NCI-H2171 treated with DMSO at 0.1 percent for 48 hours (cell line): ENCODE measurements at places on chromosomes 4 and X.

- no peak for DNase-seq
These were observed 153.6 kb upstream of the EDNRA start for GRCh38 chr4:147327322-147327721.

- no peak for DNase-seq
These were observed 90.2 kb downstream of the TET2 start for GRCh38 chr4:105236916-105237311.

GRCh38 chr4:47852136-47852535 is 14.3 kb upstream of the CORIN start:
- DNase-seq, result no peak

DNA sequence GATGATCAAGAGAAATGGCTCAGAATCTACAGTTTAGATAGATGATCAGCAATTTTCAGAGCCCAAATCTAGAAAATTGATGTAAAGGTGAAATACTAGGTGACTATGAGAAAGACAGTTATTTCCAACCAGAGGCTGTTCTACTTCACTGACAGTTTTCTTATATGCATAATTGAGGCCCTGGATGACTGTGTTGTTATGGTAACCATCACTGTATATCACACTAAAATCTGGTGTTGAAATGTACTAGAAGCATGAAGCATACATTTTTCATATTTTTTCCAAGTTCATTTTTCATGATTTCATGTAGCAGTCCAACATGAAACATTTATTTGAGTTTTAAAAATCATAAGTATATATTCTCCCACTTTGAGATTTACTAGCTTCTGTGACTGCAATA is 87.4 kb downstream of the ATXN3L start:
- no peak for DNase-seq

- DNase-seq, result no peak
These were observed 193.6 kb upstream of the BANK1 start for GRCh38 chr4:101596781-101597552.

DNA sequence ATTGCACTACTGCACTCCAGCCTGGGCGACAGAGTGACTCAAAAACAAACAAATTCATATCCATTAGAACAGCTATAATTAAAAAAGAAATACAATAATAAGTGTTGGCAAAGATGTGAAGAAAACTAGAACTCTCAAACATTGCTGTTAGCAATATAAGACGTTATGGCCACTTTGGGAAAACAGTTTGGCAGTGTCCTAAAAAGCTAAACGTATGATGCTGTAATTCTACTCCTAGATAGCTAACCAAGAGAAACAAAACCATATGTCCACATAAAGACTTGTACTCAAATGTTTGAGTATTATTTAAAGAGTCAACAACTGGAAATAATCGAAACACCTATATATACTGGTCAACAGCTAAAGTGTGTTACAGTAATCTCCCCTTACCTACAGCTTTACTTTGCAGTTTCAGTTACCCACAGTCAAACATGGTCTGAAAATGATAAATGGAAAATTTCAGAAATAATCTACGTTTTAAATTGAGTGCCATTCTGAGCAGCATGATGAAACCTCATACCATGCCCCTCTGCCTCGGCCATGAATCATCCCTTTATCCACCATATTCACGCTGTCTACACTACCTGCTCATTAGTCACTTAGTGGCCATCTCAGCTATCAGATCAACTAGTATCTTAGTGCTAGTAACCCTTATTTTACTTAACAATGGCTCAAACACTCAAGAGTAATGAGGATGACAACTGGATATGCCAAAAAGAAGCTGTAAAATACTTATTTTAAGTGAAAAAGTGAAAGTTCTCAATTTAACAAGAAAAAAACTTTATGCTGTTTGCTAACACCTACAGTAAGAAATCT is 4.9 kb downstream of the ELF2 start:
- peak; percentile 62 for DNase-seq

GRCh38 chr4:64893205-64893604 is 484.0 kb upstream of the TECRL start:
- DNase-seq, result no peak

DNA sequence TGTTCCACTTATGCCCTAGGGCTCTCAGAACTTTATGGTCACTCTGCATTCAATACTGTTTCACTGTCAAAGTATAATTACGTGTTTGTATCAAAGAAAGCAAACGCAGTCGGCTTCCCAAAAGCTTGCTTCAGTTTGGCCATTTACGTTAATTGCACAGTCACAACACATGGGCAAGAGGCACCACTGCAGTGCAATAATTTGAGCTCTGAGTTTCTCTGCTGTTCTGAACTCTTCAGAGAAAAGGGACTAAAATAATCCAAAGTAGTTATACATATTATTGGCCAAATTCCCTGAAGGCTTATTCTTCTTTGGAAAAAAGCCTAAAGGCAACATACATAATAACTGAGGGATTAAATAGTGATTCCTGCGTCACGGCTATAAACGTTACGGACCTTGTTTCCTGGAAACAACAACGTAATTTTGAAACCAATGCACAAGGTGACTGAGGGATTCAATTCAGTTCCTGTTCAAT is 51.3 kb downstream of the RNF150 start:
- DNase-seq, result no peak

DNA sequence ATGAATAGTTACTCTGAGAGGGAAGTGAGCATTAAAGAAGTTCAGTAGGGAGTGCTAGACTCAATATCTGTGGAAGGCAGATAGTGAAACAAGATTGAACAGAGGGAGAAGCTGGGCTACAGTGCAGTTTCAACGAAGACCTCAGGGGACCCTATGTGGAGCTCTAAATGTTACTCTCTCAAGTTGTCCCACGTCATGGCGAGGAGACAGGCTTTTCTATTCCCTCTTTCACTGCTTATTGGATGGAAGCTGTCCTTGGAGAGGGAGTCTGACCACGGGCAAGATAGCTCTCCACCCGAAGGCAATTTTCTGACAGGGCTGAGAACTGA is 42.3 kb upstream of the CCSER1 start:
- DNase-seq, result no peak

DNA sequence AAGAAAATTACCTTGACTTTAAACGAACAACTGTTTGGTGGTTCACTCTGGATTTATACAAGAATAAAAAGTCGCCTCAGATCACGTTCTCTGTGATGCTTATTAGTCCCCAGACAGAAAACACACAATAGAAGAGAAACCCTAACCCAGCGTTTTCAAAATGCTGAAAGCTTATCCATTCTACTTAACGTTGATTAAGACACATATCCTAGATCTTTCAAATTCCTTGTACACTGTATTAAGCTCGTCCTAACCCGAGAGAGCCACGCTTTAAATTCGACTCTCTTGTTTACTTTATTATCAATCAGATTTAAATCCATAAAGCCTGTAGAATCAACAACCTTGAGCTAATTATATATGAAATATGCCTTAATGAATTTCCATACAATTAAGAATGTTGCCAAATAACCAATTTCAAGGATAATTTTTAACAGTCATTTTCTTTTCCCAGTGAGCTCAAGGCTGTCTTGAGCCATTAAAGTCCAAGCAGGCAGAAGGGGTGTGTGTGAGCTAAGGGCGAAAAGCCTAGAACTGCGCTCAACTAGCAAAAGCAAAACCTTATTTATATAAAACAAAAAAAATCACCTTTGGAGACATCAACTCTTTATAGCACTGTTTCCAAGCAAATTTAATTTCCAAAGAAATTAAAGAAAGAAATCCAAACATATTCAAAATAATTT is 981 bp upstream of the PITX2 start:
- no peak for DNase-seq

DNA sequence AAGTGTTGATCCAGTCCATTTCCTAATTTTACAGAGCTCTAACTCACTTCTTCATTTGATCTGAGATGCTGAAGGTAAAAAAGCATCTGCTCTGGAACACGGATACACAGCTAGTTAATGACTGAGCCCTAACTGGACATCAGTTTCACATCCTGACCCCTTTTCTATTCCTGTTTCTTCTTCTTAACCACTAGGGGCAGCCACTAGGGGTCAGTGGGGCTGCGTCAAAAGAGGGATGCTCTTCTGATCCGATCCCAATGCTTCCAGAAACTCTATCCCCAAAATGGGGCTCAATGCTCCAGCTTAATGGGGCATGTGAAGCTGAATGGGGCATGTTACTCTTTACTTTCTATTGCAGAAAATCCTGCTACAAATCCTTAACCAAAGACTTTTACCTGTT is 33.4 kb upstream of the PHKA2 start:
- DNase-seq, result peak; percentile 0

DNA sequence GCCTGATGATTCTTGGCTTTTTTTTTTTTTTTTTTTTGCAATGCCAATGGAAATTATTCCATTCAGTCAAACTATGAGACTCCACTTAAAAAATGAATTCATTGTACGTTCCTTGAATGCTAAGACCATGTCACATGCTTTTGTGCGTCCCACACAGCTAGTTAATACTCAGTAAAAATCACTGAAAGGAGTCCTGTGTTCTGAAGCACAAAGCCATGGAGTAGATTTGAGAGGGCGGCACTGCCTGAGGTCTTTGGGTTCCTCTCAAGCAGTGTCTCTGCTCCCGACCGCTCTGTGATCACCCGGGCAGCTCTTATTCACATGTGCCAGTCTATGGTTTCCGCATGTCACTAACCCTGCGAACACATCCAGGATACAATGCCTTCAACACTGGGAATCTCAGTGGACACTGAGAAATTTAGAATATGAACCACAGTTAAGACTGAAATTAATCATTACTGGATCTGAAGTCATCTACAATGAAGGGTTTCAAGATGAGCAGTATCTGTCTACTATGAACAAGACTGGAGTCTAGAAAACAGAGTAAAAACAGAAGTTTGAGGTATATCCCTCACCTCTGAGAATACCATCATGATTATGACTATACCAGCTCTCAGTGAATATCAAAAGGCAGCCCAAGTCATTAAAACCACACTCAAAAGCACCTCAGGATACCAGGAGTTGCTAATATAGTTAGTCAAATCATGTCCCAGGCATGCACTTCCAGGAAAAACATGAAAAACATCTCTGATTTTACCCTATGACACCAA is 193.0 kb downstream of the MGST2 start:
- no peak for DNase-seq

- DNase-seq, result no peak
These were observed 2265.1 kb downstream of the PCDH7 start for GRCh38 chr4:32985256-32985655.

DNA sequence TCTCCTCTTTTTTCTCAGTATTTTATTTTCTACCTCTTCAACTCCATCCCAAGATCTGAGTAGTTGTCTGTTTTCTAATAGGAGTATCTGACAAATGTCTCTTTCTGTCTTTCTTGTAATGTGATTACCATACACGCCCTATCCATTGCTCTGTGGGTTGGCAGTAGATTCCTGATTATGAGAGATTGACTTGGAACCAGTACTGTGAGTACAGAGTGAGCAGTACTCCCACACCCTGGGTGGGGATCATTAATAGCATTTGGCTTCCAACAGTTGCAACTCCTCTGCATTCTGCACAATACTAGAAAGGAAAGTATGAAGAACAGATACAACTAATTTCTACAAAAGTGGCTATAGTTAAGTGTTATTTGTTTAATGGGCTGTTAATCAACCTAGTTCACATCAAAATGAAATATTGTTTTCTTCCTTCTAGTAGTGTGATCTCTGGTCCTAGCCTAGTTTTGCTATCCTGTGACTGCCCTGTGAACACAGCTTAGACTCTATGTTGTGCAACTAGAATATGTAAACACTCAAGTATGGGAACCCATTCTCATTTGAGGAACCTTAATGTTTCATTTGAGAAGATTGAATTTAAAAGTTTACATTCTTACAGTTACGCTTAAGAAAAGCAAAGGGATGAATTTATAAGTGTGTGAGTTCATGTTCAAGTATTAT is 112.9 kb downstream of the PTPN13 start:
- DNase-seq, result no peak

- no peak for DNase-seq
These were observed 209.0 kb downstream of the NPNT start for GRCh38 chr4:106104276-106104675.

DNA sequence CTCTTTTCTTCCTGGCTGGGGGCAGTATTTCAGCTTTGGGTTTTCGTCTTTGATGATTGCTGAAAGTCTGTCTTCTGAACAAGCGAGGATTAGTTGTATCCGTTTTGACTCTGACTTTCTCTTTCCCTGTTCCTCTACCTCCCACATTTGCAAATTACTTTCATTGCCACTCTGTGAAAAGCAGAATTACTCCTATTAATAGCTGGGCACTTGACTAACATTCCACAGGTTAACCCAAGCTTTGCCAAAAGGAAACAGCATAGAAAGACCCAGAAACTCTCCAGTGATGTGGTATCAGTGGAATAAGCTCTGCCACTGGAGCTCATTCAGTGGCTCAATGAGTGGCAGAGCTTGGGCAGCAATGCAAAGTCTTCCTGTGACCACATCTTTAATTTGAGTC is 238.9 kb downstream of the PALLD start:
- DNase-seq, result no peak

DNA sequence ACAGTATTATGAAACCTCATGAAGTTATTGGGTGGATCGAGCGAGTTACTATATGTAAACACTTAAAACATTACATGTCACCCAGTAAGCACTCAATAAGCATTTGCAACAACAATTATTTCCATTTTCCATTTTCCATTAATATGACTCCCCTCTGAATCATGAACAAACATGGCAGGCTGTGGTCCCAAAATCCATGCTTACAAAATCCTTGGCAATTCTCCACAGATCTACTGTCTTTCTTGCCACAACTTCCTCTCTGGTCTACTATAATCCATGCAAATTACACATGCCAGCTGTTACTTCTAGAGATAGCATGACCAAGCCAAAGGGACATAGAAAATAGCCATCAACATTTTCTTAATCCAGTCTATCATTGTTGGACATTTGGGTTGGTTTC is 22.0 kb downstream of the ASB11 start:
- no peak for DNase-seq

GRCh38 chr4:7066006-7066405 is 1.9 kb downstream of the GRPEL1 start:
- DNase-seq, result no peak

DNA sequence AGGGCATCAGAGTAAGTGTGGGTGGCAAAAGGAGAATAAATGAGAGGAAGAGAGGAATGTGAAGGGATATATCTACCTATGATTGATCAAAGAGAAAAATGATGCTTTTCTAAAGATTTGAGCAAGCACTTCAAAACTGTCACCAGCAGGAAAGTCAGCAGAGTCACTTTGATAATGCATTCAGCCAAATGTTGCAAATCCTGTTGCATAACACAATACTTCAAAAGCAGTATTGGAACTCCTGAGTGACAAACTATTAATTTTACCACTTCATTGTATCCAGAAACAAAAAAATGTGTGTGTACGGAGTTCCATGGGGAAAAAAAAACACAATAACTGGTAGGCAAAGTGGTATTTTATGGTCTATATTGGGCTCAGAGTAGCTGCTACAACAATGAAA is 160.3 kb downstream of the EMCN start:
- no peak for DNase-seq

- DNase-seq, result no peak
These were observed 91.5 kb upstream of the GALNT7 start for GRCh38 chr4:173076903-173077634.

- DNase-seq, result no peak
These were observed 40.4 kb upstream of the HMX1 start for GRCh38 chr4:8912089-8912455.

DNA sequence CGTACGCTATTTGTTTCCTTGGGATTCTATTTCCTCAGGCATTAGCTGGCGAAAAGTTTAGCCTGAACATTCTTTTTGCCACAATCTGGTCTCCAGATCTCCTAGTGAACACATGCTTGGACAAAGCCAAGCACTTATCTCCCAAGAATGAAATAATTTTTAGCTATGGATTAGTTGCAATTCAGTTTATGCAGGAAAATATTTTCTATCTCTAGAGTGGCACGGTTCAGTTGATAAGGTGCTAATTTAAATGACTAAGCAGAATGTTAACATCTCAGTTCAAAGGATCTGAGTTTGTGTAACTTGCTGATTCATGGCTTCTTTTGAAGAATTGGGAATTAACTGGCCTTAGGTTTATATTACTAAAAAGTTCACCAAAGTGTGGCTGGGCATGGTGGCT is 58.1 kb upstream of the JADE1 start:
- DNase-seq, result no peak
